ENCODE measurements at places on chromosomes 4 and X.

DNA sequence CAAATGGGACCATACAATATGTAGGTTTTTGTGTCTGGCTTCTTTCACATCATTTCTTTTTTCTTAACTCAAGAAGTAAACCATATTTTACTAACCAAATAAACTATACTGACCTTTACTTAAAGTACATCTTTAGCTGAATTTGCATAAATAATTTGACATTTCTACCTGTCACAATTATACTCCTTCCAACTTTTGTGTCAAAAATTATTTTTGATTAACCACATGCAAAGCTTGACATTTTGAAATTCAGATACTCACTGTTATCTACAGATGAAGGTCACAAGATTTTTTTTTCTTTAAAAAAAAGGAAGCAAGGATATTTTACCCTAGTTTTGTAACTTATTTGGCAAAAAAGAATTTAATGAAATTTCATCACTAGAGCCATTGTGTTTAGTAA is 12.0 kb upstream of the RAB9A start:
- no peak for DNase-seq

GRCh38 chr4:36165631-36166005 is 78.7 kb downstream of the ARAP2 start:
- no peak for DNase-seq

DNA sequence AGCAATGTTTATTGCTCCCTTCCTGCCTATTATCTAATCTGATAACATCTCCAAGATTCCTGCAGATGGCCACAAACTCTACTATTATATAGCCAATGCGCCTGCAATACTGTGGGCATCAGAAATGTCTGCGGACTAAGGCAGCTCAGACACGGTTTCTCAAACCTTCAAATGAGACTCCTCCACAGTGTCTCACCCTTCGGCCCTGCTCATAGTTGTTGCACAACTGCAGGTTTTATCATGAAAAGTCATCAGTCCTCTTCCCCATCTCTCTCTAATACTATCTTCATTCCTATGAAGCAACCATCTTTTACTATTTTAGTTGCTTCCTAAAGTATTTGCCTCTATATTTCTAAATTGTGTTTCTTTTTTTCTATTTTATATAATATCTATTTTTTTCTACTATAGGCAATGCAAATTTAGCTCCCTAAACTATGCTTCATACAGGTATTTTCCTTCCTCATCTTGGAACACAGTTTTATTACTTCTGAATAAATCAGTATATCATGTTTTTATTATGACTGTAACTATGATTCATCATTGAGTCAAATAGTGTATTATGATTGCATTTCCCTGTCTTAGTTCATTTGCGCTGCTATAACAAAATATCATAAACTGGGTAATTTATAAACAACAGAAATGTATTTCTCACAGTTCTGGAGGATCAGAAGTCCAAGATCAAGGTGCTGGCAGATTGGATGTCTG is 129.7 kb upstream of the EDNRA start:
- DNase-seq: no peak

DNA sequence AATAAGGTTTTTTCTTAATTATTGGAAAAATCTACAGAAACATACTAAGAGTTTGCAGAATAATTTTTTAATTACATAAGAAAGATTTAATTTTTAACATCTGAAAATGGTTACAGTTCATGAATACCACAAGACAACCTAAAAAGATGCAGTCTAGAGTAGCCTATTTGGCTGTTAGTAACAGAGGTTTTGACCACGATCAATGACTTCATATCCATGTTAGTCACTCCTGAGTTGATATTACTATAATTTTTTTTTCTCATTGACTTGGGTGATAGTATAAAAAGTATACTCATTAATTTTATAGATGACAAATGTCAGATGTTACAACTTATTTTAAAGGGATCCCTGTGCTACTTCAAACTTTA is 272.5 kb downstream of the DCTD start:
- DNase-seq: no peak

GRCh38 chr4:141652161-141652778 is 15.9 kb downstream of the IL15 start:
- DNase-seq: no peak

DNA sequence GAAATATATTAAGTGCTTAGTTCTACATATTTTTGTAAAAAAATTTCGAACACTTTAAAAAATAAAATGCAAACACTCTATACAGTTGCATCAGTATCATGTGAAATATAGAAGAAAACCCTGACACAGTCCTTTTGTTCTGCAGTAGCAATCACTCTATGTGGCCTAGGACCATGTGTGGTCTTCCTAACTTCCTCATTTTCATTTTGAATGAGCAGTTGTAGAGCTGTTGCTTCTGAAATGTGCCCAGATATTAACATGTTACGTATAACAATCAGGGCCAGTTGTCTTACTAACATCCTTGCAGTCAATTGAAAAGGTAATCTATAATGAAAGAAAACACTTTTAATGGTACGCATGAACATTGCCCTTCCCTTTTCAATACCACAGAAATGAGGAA is 107.9 kb downstream of the ZNF827 start:
- no peak for DNase-seq

- no peak for DNase-seq
These were observed 134.4 kb upstream of the BMPR1B start for GRCh38 chr4:94623126-94623911.

DNA sequence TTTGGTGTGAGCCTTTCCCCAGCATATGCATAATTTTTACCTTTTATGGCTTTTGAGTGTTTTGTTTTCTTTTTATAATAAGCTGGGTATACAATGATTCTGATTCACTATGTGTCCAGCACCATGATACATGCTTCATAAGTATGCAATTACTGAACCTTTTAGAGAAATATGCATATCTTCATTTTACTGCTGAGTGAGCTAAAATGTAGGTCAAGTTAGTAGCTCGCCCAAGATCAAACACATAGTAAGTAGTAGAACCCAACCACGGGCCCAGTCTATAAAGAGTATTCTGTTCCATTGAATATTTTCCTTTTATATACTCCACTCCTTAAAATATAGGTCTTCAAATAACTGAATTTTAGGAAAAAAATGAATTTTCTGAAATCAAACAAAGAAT is 362.4 kb upstream of the HTR2C start:
- no peak for DNase-seq

GRCh38 chrX:72305286-72306084 is at the start of gene CITED1:
Gene CITED1 (minus strand): TSS chrX:72305914. CDS start chrX:72302869, 3,045 bp downstream.
- DNase-seq: peak; percentile 4

Measured in hippocampal formation (tissue), 2 donors.